ENCODE measurements at places on chromosomes 6 and 20.

- no peak for DNase-seq
Observed at GRCh38 chr20:61426352-61426751, 174.3 kb downstream of the CDH4 start.

- DNase-seq: peak; percentile 72
Observed at GRCh38 chr6:116461932-116462885, 1.0 kb downstream of the CALHM6 start.

DNA sequence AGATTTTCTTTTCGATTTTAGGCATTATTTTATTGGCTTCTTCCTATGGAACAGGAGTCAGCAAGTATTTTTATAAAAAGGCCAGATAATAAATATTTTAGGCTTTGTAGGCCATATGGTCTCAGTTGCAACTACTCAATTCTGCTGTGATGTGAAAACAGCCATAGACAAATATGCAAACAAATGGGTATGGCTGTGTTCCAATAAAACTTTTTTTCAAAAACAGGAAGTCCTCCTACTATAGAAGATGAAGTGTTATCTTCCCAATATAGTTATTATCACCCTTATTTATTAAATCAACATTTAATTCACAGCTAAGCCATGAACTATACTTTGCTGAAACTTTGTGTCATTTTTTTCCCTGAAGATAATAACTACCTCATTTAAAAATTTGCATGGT lies 57.2 kb downstream of the CHD6 start:
- DNase-seq: no peak

DNA sequence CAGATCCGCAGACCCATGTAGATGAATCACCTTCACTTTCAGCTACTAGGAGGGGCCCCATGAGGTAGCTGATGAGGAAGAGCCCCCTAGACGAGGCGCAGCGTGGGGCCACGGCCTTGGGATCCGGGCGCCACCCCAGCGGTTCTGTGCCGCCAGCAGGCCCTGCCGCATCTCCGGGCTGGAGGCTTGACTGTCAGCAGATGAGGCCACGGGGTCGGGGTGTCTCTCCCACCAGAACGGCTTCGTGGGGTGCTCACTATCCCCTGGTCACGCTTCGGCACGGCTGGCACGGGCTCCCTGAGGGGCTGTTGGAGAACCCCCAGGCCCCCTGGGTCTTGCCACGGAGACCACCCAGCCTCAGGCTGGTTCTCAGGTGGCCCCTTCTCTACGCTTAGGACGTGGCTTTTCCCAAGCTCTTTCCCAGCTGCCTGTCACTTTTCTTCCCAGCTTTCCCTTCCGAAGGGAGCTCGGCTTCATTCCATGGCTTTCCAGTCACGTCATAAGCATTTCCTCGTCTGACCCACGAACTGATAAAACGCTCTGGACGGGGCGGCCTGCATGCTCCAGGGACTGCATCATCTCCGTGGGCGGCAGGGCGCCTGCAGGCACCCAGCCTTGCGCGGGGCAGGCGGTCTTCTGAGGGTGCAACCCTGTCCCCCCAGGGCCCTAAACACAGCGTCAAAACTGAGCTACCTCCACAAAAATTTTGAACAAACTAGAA lies 85.9 kb downstream of the THBS2 start:
- DNase-seq: peak; percentile 33

GRCh38 chr6:151399679-151400078 lies 8.3 kb upstream of the ZBTB2 start:
- no peak for DNase-seq

- no peak for DNase-seq
Observed at GRCh38 chr6:91020744-91021143, 433.9 kb upstream of the MAP3K7 start.

DNA sequence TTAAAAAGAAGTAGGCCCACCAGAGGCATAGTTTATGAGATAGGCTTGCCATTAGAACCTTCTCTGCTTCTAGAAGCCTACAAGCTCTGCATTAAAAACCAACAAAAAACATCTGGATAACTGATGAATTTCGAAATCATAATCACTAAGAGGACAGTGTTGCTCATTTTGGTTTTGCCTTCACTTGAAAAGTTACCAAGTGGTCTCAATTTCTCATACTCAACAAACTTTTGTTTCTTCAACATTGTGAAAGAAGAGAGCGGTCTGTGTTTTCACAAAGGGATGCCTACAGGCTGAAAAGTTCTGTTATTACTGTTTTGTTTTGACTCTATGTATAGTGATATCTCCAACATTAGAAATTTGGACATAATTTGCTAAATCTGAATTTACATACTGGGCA lies 98.9 kb downstream of the PDSS2 start:
- no peak for DNase-seq

DNA sequence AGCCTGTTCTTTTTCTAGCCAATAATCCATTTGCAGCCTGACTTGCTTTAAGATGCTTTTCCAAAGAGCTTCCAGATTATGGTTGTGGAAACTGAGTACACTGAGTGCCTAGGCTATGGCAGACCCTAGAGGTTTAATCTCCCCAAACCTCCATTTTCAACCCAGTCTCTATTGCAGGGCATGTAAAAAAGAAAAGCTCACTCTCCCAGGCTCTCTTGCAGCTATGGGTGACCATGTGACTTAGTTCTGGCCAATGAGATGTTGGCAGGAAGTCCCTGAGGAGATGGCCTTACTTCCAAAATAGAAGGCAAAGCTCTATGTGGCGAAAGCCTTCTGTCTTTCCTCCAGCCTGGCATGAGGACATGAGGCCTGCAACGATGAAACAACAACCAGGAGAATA lies 3.8 kb downstream of the PDRG1 start:
- no peak for DNase-seq

- no peak for DNase-seq
Observed at GRCh38 chr6:133871131-133871530, 17.8 kb upstream of the TCF21 start.

DNA sequence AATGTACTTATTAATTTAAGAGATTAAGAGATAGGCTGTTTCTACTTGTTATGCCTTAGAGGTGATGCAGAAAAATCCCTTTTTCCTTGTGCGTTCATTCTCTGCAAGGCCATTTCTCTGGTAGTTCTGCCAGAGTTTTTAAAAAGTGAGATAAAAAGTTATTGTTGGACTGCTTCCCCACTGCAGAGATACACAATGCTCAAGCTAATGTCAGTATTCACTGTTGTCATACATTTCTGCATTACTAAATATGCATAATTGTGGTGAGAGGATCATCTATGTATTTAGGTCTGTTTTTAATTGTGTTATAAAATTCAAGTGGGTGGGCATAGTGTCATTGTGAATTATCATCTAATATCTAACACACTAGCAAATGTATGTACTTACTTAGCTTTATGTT lies 600.4 kb downstream of the HTR1B start:
- no peak for DNase-seq

GRCh38 chr6:109515781-109516409 lies 32.9 kb upstream of the ZBTB24 start:
- no peak for DNase-seq

DNA sequence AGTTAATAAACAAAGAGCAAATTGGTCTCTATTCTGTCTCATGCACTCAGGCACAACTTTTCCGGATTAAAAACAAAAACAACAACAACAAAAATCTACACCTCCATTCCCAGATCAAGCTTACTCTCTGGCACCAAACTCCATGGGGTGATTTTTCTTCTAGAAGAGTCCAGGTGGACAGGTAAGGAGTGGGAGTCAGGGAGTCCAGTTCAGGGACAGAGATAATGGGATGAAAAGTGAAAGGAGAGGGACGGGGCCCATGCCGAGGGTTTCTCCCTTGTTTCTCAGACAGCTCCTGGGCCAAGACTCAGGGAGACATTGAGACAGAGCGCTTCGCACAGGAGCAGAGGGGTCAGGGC lies 437 bp upstream of the HLA-A start:
- DNase-seq: no peak

- DNase-seq: no peak
Observed at GRCh38 chr20:46931699-46932098, 37.1 kb downstream of the EYA2 start.

GRCh38 chr6:155398701-155399061 lies 57.0 kb downstream of the NOX3 start:
- no peak for DNase-seq

- DNase-seq: no peak
Observed at GRCh38 chr6:84003131-84003530, 30.4 kb upstream of the MRAP2 start.

DNA sequence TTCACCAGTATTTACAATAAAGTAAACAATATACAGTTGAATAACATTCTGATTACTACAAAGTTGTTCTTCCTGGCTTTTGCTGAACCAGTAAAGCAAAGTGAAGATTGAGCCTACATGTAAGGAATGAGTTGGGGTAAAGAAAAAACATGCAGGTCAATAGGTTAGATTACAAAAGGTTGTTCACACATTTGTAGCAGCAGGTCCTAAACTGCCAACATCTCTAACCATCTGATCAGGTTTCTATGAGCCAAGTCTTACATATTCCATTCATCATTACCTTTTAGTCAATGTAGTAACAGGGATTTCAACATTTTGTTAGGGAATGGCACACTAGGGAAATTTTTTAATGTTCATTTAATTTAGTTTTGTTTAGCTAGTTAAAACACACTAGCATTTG lies 9.3 kb upstream of the CALHM6 start:
- DNase-seq: no peak

DNA sequence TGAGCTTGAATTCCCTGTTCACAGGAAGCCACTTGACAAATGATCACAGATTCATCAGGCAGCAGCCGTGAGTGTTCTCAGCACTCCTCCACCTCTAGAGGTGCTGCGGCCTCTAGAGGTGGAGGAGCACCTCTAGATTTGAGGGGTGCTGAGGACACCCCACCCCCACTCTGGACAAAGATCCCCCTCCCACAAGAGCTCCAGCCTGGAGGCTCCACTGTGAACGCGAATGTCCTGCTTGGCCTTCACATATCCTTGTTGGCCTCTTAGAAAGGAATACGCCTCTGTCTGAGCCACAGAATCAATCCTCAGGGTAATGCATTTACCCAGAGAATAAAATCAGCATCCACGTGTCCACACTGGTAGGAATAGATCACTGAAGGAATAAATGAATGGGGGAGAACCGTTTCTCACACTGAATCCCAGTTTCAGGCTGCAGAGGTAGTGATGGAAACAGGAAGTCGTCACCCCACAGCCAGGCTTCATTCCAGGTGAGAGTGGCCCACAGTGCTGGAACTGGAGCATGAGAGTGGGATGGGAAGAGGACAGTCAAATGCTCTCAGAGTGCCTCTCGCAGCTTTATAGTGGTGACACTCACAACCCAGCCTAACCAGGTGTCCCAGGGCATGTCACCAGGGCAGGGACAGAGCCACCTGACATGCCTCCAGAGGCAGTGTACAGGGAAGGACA lies 16.6 kb downstream of the NPEPL1 start:
- peak; percentile 0 for DNase-seq

DNA sequence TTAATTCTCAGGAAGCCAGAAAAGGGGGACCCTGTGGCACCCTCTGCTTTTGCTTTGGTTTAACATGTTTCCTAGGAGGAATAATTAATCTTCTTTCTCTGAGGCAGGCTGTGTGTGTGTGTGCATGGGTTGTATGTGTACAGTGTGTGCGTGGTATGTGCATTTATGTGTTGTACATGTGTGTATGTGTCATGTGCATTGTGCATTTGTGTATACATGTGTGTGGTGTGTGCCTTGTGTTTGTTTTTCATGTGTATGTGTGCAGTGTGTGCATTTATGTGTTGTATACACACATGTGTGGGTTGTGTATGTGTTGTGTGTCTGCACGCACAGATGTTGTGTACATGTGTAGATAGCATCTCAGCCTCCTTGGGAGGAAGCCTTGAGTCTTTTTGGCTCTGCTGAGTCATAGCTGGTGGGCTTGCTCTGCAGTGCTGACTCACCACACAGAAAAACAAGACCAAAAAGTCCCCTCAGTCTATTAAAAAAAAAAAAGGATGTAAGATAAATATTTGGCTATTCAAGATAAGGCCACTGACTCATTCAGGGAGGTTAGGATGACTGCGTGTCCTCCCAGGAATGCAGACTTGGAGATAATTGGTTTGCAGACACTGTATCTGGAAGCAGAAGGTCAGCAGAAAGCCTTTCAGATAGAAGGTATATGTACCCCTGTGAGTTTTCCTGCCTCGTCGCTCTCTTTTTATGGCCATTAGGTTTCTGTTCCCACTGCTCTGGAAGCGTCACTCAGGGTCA lies 58.6 kb downstream of the SYNJ2 start:
- no peak for DNase-seq

- no peak for DNase-seq
Observed at GRCh38 chr6:137465378-137466009, 28.7 kb downstream of the OLIG3 start.

GRCh38 chr6:133131621-133132465 lies 109.3 kb upstream of the EYA4 start:
- DNase-seq: no peak

DNA sequence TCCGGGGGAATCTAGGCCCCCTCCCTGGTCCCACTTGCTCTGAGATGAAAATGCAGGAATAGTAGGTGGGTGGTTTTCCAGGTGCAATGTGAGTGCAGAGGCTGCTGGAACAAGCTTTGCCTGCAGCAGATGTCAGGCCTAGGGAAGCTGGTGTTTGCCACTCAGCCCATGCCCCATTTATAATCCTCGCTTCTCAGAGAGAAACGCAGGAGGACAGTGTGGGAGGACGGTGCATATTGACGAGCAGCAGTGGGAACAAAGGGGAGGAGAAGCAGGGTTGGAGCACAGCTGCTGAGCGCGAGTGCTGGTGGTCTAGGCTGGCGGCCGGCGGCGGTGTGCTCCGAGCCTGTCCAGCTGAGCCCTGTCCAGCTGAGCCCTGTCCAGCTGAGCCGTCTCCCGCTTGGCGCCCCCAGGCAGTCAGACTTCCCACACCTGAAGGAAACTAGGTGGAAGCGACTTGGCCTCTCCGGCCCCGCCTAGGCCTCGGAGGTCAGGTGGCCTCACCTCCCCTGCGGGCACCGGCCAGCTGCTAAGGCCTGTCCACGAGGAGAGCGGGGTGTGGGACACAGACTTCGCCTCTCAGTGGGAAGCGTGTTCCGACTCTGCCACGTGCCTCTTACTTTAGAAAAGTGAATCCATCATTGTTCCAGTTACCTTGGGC lies 49.7 kb upstream of the FRMD1 start:
- no peak for DNase-seq

DNA sequence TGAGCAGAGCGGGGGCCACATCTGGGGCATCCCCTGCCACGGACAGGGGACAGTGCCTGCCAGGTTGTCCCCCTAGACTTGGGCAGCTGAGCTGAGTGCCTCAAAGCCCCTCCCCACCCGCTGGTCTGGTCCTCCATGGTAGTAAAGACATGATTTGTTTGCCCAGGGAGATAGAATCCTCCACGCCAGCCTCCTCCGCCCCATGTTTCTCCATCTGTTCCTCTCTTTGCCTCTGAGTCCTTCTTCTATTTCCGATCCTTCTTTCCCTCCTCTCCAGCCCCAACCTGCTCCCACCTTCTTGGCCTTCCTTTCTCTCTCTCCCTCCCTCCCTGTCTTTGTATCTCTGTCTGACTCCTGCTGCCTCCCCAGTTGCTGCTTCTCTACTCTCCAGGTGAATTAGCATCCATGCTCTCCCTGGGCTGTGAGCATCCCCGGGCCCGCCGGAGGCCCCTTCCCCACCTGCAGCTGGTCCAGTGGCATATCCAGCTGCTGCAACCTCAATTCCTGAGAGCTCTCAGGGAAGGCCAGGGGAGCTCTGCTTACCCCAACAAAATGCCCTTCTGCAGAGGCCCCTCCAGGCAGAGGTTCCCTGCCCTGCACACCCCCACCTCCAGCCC lies 45.8 kb downstream of the CPNE5 start:
- no peak for DNase-seq

GRCh38 chr6:43219119-43219518 lies 10.2 kb downstream of the DNPH1 start:
- DNase-seq: no peak

- DNase-seq: no peak
Observed at GRCh38 chr20:3203315-3204123, 963 bp downstream of the DDRGK1 start.

Data from head of caudate nucleus (tissue), 42 donors.